ENCODE measurements at places on chromosomes 6 and 20.

DNA sequence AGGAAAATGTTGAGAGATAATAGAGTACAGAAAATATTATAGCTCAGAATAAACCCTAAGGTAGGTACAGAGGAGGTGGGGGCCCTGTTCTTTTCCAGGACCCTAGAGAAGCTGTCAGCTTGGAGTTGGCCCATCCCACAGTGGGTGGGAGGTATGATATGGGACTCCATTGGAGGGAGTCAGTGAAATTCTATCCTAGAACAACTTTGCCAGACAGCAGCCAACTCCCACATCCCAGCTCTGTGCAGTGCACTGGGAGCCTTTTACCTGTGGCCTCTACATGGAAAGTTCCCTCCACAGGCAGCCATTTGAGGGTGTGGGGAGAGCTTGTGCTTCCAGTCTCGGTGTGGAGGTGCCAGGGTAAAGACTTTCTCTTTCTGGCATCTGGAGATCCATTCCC lies 36.8 kb upstream of the CLIC5 start:
- DNase-seq, result no peak

DNA sequence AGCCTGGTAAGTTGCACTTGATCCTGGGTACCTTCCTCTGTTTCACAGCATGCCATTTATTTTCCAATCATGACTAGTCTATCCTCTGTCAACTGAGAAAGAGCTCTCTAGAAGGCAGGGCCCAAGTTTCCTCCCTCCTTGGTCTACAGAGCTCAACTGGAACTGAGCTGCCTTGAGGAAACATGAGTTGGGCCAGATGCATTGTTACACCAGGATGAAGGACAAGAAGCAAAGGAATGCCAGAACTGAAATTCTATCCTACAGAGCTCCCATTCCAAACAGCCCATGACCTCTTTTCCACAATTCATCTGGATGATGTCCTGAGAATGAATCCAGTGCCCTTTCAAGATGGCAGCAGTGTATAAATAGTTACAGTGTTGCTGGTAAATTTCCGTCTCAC lies 66.7 kb upstream of the E2F3 start:
- DNase-seq, result no peak

GRCh38 chr6:101722991-101723579 lies 329.6 kb downstream of the GRIK2 start:
- DNase-seq, result no peak

DNA sequence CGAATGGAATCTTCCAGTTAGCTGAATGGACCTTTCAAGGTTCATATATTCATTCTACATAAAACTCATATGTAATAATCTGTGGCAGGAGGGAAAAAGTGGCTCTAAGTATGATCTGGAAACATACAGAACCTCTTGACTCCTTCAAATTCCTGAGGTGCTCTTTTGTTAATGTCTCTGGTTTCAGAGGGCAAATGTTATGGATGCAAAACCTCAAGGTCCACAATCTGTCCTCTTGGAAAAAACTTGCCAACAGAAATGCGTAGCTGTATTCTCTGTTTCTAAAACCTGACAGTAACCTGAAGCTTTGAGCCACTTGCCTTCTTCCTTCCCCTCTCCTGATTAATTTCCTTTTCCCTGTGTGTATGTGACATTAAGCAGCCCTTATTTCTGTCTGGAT lies 80.9 kb upstream of the SUPT3H start:
- no peak for DNase-seq

GRCh38 chr6:42403421-42403820 lies 48.3 kb downstream of the TRERF1 start:
- no peak for DNase-seq

Measured in anterior cingulate cortex (tissue), 58 donors.